ENCODE measurements at places on chromosomes 6 and 20. TPM values are rescaled to one million over a fixed set of nuclear protein-coding genes. Genes with fewer than 3 reads are reported as not detected.

MTO1 gene
- total RNA-seq = 25.0 TPM

THBD gene
- total RNA-seq = 2.0 TPM

B3GAT2 gene
- total RNA-seq = not detected

NHLRC1 gene
- 2.1 TPM for total RNA-seq

C6orf58 gene
- total RNA-seq = 0.10 TPM

NHSL1 gene
- 18.8 TPM for total RNA-seq

SPDEF gene
- total RNA-seq = 0.07 TPM

ID4 gene
- total RNA-seq = not detected

TOMM6 gene
- total RNA-seq = 223 TPM

SYCP2 gene
- 0.28 TPM for total RNA-seq

C20orf204 gene
- total RNA-seq = 0.18 TPM

EYA4 gene
- not detected for total RNA-seq

KIF25 gene
- not detected for total RNA-seq

PPP1R16B gene
- not detected for total RNA-seq

ANKRD66 gene
- total RNA-seq = not detected

BPIFB1 gene
- not detected for total RNA-seq

C20orf96 gene
- total RNA-seq = 1.7 TPM

ADGRB3 gene
- not detected for total RNA-seq

C20orf144 gene
- total RNA-seq = 0.07 TPM

XPO5 gene
- 43.0 TPM for total RNA-seq

HLA-DQB2 gene
- total RNA-seq = not detected

PRKN gene
- total RNA-seq = 0.25 TPM

CST7 gene
- not detected for total RNA-seq

SLA2 gene
- total RNA-seq = not detected

NELFCD gene
- 64.4 TPM for total RNA-seq

DZANK1 gene
- 1.8 TPM for total RNA-seq

HINT3 gene
- 9.7 TPM for total RNA-seq

GGT7 gene
- 5.7 TPM for total RNA-seq

ERVFRD-1 gene
- not detected for total RNA-seq

TOX2 gene
- total RNA-seq = 0.14 TPM

CLVS2 gene
- not detected for total RNA-seq

EGFL8 gene
- total RNA-seq = 3.8 TPM

HLA-DOA gene
- total RNA-seq = not detected

GZF1 gene
- total RNA-seq = 8.5 TPM

SYCP2L gene
- 0.92 TPM for total RNA-seq

TNF gene
- total RNA-seq = 10.5 TPM

AARS2 gene
- total RNA-seq = 21.5 TPM

SLC35B2 gene
- total RNA-seq = 77.0 TPM

OOEP gene
- total RNA-seq = 0.49 TPM

ATXN1 gene
- total RNA-seq = 7.2 TPM

LAMA5 gene
- total RNA-seq = 72.6 TPM

MCCD1 gene
- not detected for total RNA-seq

CCR6 gene
- not detected for total RNA-seq

MYB gene
- total RNA-seq = 0.42 TPM

ARMC12 gene
- 0.27 TPM for total RNA-seq

RAMACL gene
- 0.17 TPM for total RNA-seq

PI16 gene
- not detected for total RNA-seq

All from foreskin keratinocyte (primary cell).